Activated T-helper 2 cell treated with anti-CD3 and anti-CD28 coated beads, Interferon-gamma antibody, Interleukin-2, Interleukin-4, amounts not matched to agents 10 μg/mL and 5 μg/mL and 100 μg/mL, durations not matched to agents 14 hours and 24 hours and 36 hours (primary cell): ENCODE measurements at places on chromosomes 3 and 15. TPM values are rescaled to one million over a fixed set of nuclear protein-coding genes. Genes with fewer than 3 reads are reported as not detected.

- DNase-seq = no peak
- peaks cover 4% of the 10 kb centered on the region for H3K4me1 ChIP-seq
- no peak overlapping the region for H3K27ac ChIP-seq
- no peaks in the 10 kb centered on the region for H3K36me3 ChIP-seq
Observed at GRCh38 chr3:23987356-23987755, 42.3 kb downstream of the NR1D2 start.

DNA sequence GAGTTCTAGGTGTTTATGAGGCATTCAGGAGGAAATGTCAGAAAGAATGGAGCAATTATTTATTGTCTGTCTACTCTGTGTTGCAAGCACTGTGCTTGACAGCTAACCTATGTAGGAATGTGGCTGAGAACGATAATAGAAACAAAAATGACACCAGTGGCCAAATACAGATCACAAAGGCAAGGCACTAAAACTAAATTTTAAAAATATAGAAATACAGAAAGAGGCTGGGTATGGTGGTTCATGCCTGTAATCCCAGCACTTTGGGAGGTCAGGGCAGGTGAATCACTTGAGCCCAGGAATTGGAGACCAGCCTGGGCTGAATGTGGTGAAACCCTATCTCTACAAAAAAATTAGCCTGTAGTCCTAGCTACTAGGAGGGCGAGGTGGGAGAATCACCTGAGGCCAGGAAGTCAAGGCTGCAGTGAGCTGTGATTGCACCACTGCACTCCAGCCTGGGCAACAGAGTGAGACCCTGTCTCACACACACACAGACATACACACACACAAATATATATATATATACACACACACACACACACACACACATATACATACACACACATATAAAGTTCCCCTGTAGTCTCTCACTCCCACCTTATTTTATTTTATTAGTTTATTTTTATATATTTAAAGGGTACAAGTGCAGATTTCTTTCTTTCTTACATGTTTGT, 6.0 kb downstream of the PRKCI start:
- H3K27ac ChIP-seq = no peak overlapping the region
- no peak overlapping the region for H3K4me3 ChIP-seq
- peaks cover 5% of the 10 kb centered on the region for H3K36me3 ChIP-seq

GRCh38 chr3:52788890-52789745, 5.5 kb upstream of the ITIH3 start:
- no peaks in the 10 kb centered on the region for H3K4me1 ChIP-seq
- DNase-seq = no peak
- no peaks in the 10 kb centered on the region for H3K36me3 ChIP-seq
- H3K4me3 ChIP-seq = no peak overlapping the region
- no peak overlapping the region for H3K27ac ChIP-seq
- no peaks in the 10 kb centered on the region for H3K27me3 ChIP-seq

DNA sequence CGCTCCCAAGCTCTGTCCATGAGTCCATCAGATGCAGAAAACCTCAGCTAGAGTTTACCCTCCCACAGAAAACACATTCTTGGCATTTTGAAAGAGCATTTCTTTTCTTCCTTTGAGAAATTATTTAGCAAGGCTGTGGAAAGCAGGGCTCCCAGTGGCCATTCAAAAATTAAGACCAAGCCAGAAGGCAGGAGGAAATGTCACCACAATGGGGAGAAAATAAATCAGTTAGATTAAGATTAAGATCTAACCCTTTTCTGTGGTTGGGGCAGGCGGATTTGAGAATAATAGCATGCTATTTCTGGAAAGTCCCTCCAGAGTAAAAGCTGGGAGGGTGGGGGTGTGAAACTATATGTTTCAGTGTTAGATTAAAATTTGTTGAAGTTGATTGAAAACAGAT, 20.2 kb downstream of the LRIG1 start:
- H3K27me3 ChIP-seq = no peaks in the 10 kb centered on the region
- DNase-seq = peak; percentile 40
- peak overlapping the region; percentile 65 for H3K4me3 ChIP-seq
- peaks cover 76% of the 10 kb centered on the region for H3K4me1 ChIP-seq
- peak overlapping the region; percentile 89 for H3K27ac ChIP-seq
- peaks cover 36% of the 10 kb centered on the region for H3K36me3 ChIP-seq

- H3K27me3 ChIP-seq = no peaks in the 10 kb centered on the region
- DNase-seq = no peak
- H3K36me3 ChIP-seq = peaks cover 53% of the 10 kb centered on the region
- H3K4me1 ChIP-seq = peaks cover 6% of the 10 kb centered on the region
- no peak overlapping the region for H3K4me3 ChIP-seq
- no peak overlapping the region for H3K27ac ChIP-seq
Observed at GRCh38 chr15:43168192-43169107, 16.8 kb upstream of the CCNDBP1 start.

DNA sequence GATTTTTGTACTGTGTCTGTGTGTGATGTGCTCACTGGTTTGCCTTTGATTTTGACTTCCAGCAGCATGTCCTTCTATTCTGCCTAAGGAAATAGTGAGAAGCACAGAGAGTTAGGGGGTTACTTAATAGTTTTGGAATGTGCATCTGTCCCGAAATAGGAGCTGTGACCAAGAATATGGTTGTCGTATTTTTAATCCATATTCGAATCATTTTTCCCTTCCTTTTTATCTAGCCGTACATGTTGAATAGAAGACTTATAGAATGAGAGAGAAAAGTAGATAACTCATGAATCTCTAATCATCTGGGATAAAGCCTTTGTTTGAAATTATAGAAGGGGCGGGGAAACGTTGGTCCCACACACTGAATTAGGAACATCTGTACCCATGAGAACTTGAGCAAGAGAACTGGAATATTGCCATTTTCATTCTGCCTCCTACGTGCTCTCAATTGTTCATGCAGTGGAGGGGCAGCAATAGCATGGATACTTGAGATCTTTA, 23.6 kb downstream of the CRTC3 start:
- H3K4me1 ChIP-seq = peaks cover 44% of the 10 kb centered on the region
- no peak overlapping the region for H3K4me3 ChIP-seq
- peaks cover 59% of the 10 kb centered on the region for H3K36me3 ChIP-seq
- H3K27me3 ChIP-seq = no peaks in the 10 kb centered on the region
- DNase-seq = no peak

DNA sequence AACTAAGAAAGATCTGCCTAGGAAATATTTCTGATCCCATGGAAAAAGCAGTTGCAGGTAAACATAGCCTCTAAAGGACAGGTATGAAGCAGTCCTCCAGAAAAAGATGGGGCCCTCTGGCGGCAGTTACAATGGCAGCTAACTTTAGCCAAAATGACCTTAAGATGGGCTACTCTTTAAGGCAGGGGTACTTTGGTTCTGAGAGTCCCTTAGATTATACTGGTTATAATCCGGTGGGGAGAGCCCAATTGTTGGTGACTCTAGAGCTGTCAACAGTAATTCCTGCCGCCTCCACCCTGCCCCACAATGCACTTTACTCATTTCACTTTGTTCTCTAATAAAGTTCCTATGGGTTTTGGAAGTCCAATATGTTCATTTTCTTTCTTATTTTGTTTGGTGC, 412.8 kb upstream of the WNT5A start:
- H3K27ac ChIP-seq = no peak overlapping the region
- no peaks in the 10 kb centered on the region for H3K27me3 ChIP-seq
- H3K4me1 ChIP-seq = no peaks in the 10 kb centered on the region

- H3K27ac ChIP-seq = peak overlapping the region; percentile 99
- no peaks in the 10 kb centered on the region for H3K27me3 ChIP-seq
- H3K4me1 ChIP-seq = peaks cover 32% of the 10 kb centered on the region
- H3K36me3 ChIP-seq = peaks cover 51% of the 10 kb centered on the region
- peak overlapping the region; percentile 100 for H3K4me3 ChIP-seq
- no peak for DNase-seq
Observed at GRCh38 chr3:15602146-15602536, 596 bp downstream of the BTD start.

DNA sequence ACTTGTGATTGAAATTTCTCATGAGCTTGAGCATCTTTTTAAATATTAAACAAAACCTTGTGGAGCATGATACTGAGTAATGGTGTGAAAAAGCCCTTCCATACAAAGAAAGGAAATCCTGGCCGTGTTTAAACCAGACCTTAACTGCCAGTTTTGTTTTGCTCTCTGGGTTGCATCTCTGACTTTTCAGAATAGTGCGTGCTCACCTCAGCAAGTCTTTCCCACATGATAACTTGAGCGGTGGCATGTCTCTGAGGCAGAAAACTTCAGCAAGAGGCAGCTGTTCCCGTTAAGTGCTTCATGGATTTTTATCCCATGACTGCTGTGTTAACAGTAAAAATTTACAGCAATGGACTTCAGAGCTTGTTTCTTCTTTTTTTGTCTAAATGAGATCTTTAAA, 393.3 kb downstream of the FEZF2 start:
- no peaks in the 10 kb centered on the region for H3K4me1 ChIP-seq
- no peak for DNase-seq
- peaks cover 2% of the 10 kb centered on the region for H3K27me3 ChIP-seq
- H3K27ac ChIP-seq = no peak overlapping the region
- no peaks in the 10 kb centered on the region for H3K36me3 ChIP-seq

DNA sequence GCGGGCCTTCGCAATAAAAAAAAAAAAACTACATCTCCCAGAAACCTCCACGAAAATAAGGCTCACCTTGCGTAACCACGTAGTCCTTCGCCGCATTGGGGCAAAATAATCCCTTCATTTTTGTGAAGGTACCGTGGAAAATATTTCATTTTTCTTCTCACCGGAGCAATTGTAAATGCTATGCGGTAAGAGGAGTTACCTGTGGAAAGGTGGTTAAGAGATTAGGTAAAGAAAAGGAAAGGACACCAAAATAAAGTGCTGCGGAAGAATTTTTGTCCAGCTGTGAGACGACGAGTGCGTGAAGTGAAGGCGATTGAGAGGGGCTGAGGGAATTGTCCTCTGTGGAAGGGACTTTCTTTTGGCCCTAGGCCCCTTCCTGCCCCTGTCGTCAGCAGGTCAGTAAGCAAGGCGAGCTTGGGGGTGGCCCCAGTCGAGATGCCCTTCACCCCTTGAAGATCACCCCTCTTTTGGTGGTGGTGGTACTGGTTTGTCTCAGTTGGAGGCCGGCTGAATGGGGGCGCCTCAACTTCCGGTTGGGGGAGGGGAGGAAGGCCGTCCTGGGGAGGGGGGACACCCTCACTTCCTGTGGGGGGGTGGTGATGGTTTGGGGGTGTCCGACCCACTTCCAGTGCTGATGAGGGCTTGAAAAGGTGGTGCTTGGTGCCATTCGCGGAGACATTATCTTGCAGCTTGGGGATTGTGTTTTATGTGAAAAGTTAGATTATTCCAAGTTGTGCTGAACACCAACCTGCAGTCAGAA, at the start of gene HMG20A:
Gene HMG20A, plus strand, starts transcription at position 279 of the 760 bp plus-strand sequence. CDS start 37,520 bp downstream, outside the sequence.
- peak within 1 kb of the TSS; percentile 96 for H3K4me3 ChIP-seq
- peaks cover 42% of the 10 kb centered on the region for H3K4me1 ChIP-seq
- no peaks in the 10 kb centered on the region for H3K27me3 ChIP-seq

DNA sequence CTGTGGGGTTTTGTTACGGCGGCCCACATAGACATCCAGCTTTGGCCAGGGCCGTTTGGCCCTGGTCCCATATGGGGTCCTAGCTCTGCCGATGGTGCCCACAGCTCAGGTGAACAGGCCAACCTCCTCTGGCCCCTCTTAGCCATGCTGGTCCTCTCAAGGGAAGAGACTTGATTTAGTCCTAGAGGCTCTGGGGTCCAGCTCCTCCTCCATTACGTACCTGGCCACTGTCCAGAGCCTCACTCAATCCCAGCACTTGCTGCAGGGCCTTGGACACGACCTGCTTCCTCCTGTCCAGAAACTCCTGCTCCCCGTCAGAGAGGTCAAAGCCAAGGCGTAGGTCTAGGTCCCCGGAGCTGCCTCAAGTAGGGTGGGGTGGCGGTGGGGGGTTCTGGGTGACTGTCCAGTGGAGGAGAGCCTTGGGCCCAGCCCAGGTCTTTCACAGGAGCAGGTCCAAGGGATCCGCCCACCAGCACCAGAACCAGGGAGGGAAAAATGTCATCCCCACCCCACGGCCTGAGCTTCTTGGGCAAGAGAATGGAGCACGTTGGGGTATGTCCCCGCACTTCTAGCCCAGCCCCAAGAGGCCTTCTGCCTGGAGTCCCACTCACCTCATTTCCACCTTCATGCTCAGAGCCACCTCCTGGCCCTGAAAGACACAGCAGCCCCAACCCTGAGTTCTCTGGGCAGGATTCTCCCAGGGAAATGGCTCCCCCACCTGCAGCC, 6.8 kb downstream of the PLA2G4F start:
- no peak overlapping the region for H3K4me3 ChIP-seq
- no peak overlapping the region for H3K27ac ChIP-seq
- no peaks in the 10 kb centered on the region for H3K27me3 ChIP-seq
- H3K36me3 ChIP-seq = no peaks in the 10 kb centered on the region
- no peaks in the 10 kb centered on the region for H3K4me1 ChIP-seq
- no peak for DNase-seq

DNA sequence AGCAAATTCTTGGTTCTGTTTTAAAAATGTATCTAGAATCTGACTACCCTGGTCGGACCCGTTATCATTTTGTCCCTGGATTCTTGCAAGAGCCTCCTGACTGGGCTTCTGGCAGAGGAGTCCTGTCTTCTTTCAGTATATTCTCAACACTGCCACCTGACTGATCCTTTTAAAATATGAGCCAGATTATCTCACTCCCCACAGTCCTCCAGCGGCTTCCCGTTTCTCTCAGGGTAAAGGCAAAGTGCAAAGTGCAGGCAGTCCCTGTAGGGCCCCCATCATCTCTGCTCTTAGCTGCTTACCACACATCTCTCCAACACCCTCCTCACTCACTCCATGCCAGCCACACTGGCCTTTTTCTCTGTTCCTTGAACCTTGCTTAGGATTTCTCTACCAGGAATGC, 28.4 kb downstream of the CRTC3 start:
- H3K27me3 ChIP-seq = no peaks in the 10 kb centered on the region
- H3K36me3 ChIP-seq = peaks cover 62% of the 10 kb centered on the region
- H3K4me3 ChIP-seq = no peak overlapping the region
- peak overlapping the region; percentile 0 for H3K27ac ChIP-seq
- DNase-seq = no peak
- H3K4me1 ChIP-seq = peaks cover 62% of the 10 kb centered on the region

GRCh38 chr3:119542168-119542767, 17.1 kb downstream of the CD80 start:
- no peak overlapping the region for H3K27ac ChIP-seq
- H3K4me1 ChIP-seq = peaks cover 3% of the 10 kb centered on the region
- no peak overlapping the region for H3K4me3 ChIP-seq
- H3K36me3 ChIP-seq = no peaks in the 10 kb centered on the region

TICRR gene
- total RNA-seq = 18.0 and 18.7 TPM in 2 replicates

PRR20G gene
- total RNA-seq = not detected in 2 replicates

UCN2 gene
- total RNA-seq = 0.11 TPM in 1 of 2 replicates, not detected in the other

GP5 gene
- total RNA-seq = 0.23 and 0.28 TPM in 2 replicates

EFHB gene
- total RNA-seq = 0.94 TPM in 1 of 2 replicates, not detected in the other

ZMYND10 gene
- 0.94 and 1.8 TPM in 2 replicates for total RNA-seq

MGA gene
- 37.7 and 38.2 TPM in 2 replicates for total RNA-seq

KCNH8 gene
- total RNA-seq = not detected in 2 replicates

DUT gene
- 204 and 212 TPM in 2 replicates for total RNA-seq

STX19 gene
- not detected in 2 replicates for total RNA-seq
